ENCODE measurements at places on chromosomes 3 and 15.

GRCh38 chr15:77486542-77487468 is 66.1 kb downstream of the HMG20A start:
- no peaks in the 10 kb centered on the region for H3K27me3 ChIP-seq
- H3K4me1 ChIP-seq, result peaks cover 2% of the 10 kb centered on the region
- no peak overlapping the region for H3K4me3 ChIP-seq
- DNase-seq, result no peak
- no peak overlapping the region for H3K27ac ChIP-seq
- H3K36me3 ChIP-seq, result no peaks in the 10 kb centered on the region

DNA sequence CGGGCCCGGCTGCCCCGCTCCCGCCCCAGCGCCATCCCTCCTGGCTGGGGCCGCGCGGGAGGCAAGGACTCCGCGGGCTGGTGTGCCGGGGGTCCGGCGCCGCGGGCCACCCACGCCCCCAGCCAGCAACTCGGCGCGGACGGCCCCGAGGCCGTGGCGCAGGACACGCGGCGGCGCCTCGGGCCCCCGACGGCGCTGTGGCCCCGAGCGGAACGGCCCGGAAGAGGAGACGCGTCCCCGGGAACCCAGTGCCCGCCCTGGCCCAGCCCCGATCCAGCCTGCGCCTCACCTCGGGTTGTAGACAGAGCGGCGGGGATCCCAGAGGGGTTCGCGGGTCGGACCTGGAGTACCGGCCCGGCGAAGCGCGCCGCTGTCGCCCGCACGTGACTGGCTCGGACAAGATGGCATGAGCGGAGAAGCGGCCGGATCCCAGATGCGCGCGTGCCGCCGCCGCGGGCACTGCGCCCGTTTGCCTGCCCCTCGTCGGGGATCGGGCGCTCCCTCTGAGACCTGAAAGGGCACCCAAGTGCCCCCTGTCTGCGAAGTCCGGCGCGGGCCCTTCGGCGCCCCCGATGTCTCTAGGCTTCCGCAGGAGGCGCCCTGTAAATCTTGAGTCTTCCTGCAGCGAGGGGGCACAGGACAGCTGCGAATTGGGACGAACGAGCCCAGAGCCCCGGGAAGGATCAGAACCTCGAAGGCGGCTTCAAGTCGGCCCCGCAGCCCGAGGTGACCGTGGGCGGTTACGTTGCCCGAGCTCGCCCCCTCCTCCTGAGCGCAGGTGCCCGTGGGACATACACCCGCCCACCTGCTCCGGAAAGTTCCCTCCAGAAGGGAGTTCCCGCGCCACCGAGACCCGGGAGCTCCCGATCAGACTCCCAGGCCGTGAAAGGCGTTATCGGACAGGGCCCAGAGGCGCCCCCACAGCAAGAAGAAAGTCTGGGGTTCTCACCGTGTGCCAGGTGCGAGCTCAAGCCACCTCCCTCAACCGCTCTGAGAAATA is 598 bp upstream of the SFMBT1 start:
- H3K27ac ChIP-seq, result peak overlapping the region; percentile 91

DNA sequence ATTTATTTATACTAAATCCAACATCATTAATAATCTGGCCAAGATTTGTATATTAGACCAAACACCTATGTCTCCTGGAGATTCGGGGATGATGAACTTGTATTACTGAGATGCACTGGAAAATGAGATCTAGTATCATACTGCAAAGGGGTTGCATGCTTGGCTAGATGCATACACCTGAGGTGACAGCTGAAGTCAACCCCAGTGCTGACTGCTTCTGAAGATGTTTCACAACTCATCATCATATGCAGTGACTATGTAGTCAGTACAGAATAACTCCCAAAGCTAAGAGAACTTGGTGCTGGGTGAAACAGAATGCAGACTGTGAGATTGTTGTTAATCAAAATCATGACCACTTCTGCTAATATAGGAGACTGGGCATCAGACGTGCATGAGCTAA is 1114.2 kb downstream of the NSUN3 start:
- H3K27me3 ChIP-seq, result no peaks in the 10 kb centered on the region
- DNase-seq, result no peak
- no peaks in the 10 kb centered on the region for H3K36me3 ChIP-seq
- H3K4me3 ChIP-seq, result no peak overlapping the region

DNA sequence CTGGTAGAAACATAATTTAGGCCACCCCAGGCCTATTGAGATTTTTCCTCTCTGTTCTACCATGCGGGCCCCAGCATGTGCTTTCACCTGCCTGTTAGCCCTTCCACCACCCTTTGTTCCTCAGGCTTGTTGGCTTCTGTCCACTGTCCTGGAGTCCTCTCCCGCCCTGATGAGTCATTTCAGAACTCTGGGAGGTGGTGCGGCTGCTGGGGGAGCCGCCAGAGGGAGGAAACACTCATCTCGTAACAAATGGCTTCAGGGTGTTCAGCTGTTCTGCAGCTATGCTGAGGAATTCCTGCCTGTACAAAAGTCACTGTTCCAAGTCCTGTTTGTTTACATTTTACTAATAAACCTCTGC is 36.3 kb downstream of the LRTM1 start:
- H3K4me3 ChIP-seq, result no peak overlapping the region
- no peaks in the 10 kb centered on the region for H3K27me3 ChIP-seq
- H3K27ac ChIP-seq, result peak overlapping the region; percentile 70
- peaks cover 19% of the 10 kb centered on the region for H3K4me1 ChIP-seq
- peak; percentile 94 for DNase-seq
- H3K36me3 ChIP-seq, result no peaks in the 10 kb centered on the region

Data from hepatocyte (in vitro differentiated cells).